CD4-positive, alpha-beta T cell treated with Interleukin-17A for 1 hour (primary cell): ENCODE measurements at places on chromosomes 2 and 18.

GRCh38 chr2:100877555-100877954 is 57.6 kb downstream of the NPAS2 start:
- no peak for DNase-seq

GRCh38 chr18:9103376-9103873 is 926 bp downstream of the NDUFV2 start:
- DNase-seq, result peak; percentile 58

GRCh38 chr2:158204741-158205165 is 103.1 kb downstream of the UPP2 start:
- no peak for DNase-seq

- DNase-seq, result peak; percentile 69
Observed at GRCh38 chr18:54269893-54270844, 852 bp downstream of the POLI start.

- no peak for DNase-seq
Observed at GRCh38 chr2:4873876-4874593, 818.1 kb upstream of the SOX11 start.

DNA sequence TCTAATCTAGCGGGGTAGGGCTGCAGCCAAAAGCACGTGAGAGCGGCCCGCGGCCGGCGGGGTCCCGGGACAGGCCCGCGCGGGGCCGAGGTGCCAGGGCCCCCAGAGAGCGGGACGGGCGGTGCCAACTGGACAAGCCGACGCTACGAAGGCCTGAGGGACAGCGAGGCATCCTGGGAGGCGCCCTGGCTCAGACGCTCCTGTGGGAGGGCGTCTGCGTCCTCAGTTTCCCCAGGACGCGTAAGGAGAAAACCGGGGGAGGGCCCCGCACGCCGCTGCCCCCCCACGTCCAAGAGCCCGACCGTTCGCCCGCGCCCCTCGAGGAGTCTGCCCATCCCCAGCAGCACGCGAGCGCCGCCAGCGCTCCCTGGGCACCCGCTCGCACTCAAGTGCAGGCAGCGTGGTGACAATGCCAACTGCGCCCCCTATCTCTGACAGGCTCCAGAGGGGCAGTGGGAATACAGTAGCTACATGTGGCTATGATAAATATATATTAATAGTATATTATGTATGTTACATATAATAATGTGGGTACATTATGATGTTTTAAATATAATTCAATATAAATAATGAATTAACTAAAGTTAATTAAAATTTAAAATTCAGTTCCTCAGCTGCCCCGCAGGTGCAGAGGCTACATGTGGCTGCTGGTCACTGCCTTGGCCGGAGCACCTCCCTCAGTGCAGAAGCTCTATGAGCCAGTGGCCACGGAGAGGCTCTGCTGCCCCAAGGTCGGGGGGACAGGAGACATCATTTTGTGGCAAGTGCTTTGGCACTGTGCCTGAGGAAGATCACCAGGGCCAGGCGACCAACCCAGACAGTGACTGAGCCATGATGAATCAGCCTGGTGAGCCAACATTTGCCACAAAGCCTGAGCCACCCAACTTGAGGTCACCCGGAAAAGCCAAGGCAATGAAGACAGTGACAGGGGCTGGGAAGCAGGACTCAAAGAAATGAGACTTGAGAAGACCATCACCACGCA is 5.5 kb upstream of the SFT2D3 start:
- DNase-seq, result peak; percentile 58

GRCh38 chr2:221495731-221496130 is 76.4 kb downstream of the EPHA4 start:
- no peak for DNase-seq
